H7 (cell line): ENCODE measurements at places on chromosomes 4 and X. TPM values are rescaled to one million over a fixed set of nuclear protein-coding genes. Genes with fewer than 3 reads are reported as not detected.

GRCh38 chr4:68129793-68130192 is at the start of gene TMPRSS11F:
TMPRSS11F (minus strand) TSS chr4:68129869; CDS start chr4:68129820, 49 bp downstream.
- DNase-seq: no peak

The HOPX gene
- total RNA-seq: not detected in 2 replicates

DNA sequence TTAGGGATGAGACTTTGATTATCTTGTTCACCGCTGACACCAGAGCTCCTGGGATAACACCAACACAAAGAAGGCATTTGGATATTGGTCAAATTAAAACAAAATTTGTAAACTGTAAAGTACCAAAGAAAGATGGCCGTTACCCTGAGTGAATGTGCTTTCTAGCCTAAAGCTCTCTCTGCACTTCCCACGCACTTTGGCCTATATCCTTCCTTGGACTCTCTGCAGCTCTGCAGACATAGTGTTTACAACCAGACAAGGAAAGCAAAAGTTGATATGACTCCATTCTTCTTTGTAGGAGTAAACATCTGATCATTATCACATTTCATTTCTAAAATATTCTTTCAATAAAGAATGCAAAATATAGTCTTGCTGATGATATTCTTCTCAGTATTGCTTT is 44.8 kb upstream of the PITX2 start:
- no peak for DNase-seq

- no peak for DNase-seq
Observed at GRCh38 chr4:147311956-147312355, 168.9 kb upstream of the EDNRA start.

The ZCCHC18 gene
- 3.5 and 6.0 TPM in 2 replicates for total RNA-seq

The PAQR3 gene
- 23.9 and 26.9 TPM in 2 replicates for total RNA-seq

DNA sequence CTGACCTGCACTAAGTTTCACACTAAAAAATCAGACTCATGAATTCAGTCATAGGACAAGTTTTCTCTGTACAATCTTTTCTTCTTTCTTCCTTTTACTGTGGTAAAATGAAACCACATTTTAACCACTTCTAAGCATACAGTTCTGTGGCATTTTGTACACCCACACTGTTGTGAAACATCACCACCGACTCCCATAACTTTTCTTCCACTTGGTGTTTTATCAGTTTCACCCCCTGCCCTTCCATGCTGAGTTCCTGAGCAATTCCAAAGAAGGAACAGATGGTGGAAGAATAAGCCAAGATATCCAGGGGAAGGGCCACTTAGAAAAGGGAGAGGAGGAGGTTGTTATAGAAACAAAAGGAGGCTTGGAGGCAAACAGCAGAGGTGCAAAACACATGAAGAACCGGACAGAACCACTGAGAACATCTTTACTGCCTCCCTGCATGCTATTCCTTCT is 22.6 kb downstream of the SLC25A4 start:
- DNase-seq: no peak

The CT47B1 gene
- total RNA-seq: not detected in 2 replicates

GRCh38 chrX:11770320-11770719 is 12.3 kb downstream of the MSL3 start:
- peak; percentile 80 for DNase-seq

DNA sequence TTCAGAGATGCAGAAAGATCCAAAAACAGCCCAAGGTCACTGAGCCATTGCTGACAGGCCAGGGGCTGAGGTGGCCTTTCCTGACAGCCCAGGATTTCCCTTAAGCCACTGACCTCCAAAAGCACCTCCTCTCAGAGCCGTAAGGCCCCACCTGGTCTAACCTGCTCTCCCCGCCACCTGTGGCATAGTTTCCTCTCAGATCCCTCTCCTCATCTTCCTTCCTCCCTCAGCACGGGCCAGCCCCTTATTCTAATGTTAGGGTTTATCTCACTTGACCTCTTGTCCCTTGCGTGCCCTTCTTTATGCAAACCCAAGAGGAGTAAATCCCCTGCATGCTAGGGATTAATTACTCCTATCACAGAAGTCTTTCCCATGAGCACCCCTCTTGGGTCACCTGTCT is 113.0 kb downstream of the RBM47 start:
- peak; percentile 47 for DNase-seq

- DNase-seq: no peak
Observed at GRCh38 chrX:154135458-154136229, 8.4 kb upstream of the OPN1LW start.

The SCLT1 gene
- total RNA-seq: 13.7 and 20.5 TPM in 2 replicates

DNA sequence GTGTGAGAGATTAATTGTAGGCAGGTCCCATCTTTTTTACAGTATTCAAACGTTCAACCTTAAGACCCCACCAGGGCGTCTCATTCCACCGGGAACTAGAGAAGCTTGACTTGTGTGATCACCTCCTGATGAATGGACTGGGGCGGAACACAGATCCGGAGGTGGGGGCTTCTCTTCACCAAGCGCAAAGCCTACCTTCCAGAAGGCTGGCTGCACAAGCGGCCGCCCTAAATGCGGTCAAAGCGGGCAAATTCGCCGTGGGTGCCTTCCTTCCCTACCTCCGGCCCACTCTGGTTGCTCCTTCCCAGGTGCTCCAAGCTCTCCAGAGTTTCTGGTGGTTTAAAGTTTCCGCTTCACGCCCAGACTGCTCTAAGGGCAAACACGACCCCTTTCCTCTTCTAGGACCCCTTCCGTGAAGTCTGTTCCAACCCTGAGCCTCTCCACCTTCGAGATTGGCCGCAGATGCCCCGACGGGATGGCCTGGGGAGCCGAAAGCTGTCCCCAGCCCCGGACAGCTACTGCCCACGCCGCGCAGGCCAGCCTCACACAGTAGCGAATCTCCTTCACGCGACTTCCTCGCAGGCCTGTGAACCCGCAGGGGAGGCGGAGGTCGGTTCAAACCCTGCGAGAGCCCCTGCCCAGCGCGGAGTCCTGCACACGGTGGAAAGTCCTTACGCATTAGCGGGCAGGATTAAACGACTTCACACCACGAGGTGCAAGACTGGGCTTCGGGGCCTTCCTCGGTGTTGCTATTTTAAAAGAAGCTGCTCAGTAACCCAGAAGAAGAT is 1.6 kb upstream of the WWC2 start:
- peak; percentile 75 for DNase-seq

GRCh38 chrX:22097012-22097694 is 65.0 kb downstream of the PHEX start:
- DNase-seq: no peak
